Dermis microvascular lymphatic vessel endothelial cell (primary cell): ENCODE measurements at places on chromosomes 5 and 9. TPM values are rescaled to one million over a fixed set of nuclear protein-coding genes. Genes with fewer than 3 reads are reported as not detected.

The ANKRD55 gene
- 3.7 and 4.0 TPM in 2 replicates for total RNA-seq

The AQP3 gene
- total RNA-seq = 0.25 and 0.39 TPM in 2 replicates

The ROPN1L gene
- total RNA-seq = 1.6 and 2.2 TPM in 2 replicates

The FBLL1 gene
- total RNA-seq = 0.13 and 1.1 TPM in 2 replicates

The CDO1 gene
- 1.6 and 3.6 TPM in 2 replicates for total RNA-seq

The PPP2R2B gene
- not detected in 2 replicates for total RNA-seq

The KIAA1958 gene
- total RNA-seq = 1.0 and 2.4 TPM in 2 replicates

The PCDHB5 gene
- total RNA-seq = 0.51 and 1.4 TPM in 2 replicates

The UCK1 gene
- 14.0 and 20.6 TPM in 2 replicates for total RNA-seq

The IFNA10 gene
- not detected in 2 replicates for total RNA-seq

The GPR151 gene
- total RNA-seq = not detected in 2 replicates

The TTC33 gene
- total RNA-seq = 12.9 and 13.5 TPM in 2 replicates

The NIPAL4 gene
- total RNA-seq = not detected in 2 replicates

The DOCK2 gene
- 0.13 and 0.39 TPM in 2 replicates for total RNA-seq

The TAL2 gene
- 0.13 TPM in 1 of 2 replicates, not detected in the other for total RNA-seq

The SLC34A3 gene
- total RNA-seq = not detected in 2 replicates

The CCL28 gene
- total RNA-seq = 1.2 and 2.1 TPM in 2 replicates

The FYB1 gene
- total RNA-seq = not detected in 2 replicates

The MCTP1 gene
- total RNA-seq = 38.8 and 66.4 TPM in 2 replicates

The DBN1 gene
- total RNA-seq = 95.9 and 134 TPM in 2 replicates

The DDX4 gene
- total RNA-seq = not detected in 2 replicates

The PLAC8L1 gene
- not detected in 2 replicates for total RNA-seq

The DBH gene
- total RNA-seq = not detected in 2 replicates

The ACSL6 gene
- 0.76 and 0.77 TPM in 2 replicates for total RNA-seq

The WNT8A gene
- total RNA-seq = not detected in 2 replicates

The AJM1 gene
- total RNA-seq = 0.51 and 0.89 TPM in 2 replicates

The SNCB gene
- total RNA-seq = 0.76 and 1.2 TPM in 2 replicates

The ZDHHC11B gene
- total RNA-seq = not detected in 2 replicates

The CNTRL gene
- total RNA-seq = 6.2 and 8.1 TPM in 2 replicates

The SLC35A4 gene
- 14.8 and 27.9 TPM in 2 replicates for total RNA-seq

The CATSPER3 gene
- total RNA-seq = under 0.01 and 0.13 TPM in 2 replicates

The CLK4 gene
- total RNA-seq = 13.5 and 17.7 TPM in 2 replicates

The ARRDC3 gene
- 87.1 and 89.5 TPM in 2 replicates for total RNA-seq

The HSD17B3 gene
- total RNA-seq = not detected in 2 replicates

The RAPGEF6 gene
- 13.7 and 15.8 TPM in 2 replicates for total RNA-seq

The WNK2 gene
- under 0.01 and 0.13 TPM in 2 replicates for total RNA-seq

The UBE2D2 gene
- total RNA-seq = 53.4 and 53.9 TPM in 2 replicates

The CBY3 gene
- not detected in 2 replicates for total RNA-seq

The TXNDC8 gene
- total RNA-seq = not detected in 2 replicates
